Inflammatory macrophage treated with lipopolysaccharide for 1 hour (primary cell): ENCODE measurements at places on chromosomes 5 and 9.

- DNase-seq: no peak
Measured at GRCh38 chr5:161333194-161333880, 213.2 kb downstream of the GABRB2 start.

GRCh38 chr5:53671447-53671846, 111.0 kb downstream of the NDUFS4 start:
- DNase-seq: no peak

- no peak for DNase-seq
Measured at GRCh38 chr5:500491-500890, 23.8 kb downstream of the SLC9A3 start.

DNA sequence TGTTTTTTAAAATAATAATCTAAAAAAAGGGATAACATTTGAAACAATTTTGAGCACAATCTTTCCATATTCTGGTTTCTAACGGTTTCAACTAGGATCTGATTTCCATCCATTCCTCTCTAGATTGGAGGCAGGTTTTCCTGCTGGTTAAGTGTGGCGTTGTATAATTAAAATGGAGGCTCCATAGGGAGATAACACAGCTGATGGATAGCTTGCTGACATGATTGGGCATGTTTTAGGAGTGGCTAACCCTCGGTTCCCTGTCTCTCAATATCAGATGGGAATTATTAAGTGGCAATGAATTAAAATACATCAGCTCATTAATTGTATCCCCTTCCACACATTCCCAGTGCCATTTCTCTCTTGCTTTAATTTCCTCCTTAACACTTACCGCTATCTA, 209.0 kb downstream of the ALDH1A1 start:
- no peak for DNase-seq

GRCh38 chr9:123550012-123550411, 194.0 kb downstream of the CRB2 start:
- peak; percentile 20 for DNase-seq
